Suprapubic skin (tissue), 4 donors: ENCODE measurements at places on chromosomes 2 and 18. TPM values are rescaled to one million over a fixed set of nuclear protein-coding genes. Genes with fewer than 3 reads are reported as not detected.
A peak's percentile ranks its signal among the peaks of the same experiment; 100 is the strongest.

DNA sequence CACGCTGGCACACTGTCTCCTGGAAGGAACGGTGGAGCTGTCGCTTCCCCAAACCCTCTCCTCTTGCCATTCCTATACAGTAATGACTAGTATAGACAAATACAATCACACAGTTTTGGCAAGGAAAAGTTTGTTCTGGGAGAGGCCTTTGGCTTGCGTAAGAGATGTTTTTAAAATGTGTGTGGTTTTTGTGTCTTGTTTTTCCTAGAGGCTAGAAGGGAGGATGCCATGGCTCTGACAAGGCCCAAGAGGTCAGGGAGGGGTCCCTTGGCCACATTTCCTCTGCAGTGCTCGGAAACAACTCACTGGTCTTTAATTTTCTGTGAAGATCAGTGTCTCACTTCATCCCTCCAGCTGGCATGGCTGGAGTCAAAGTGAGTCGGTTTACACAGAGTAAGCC lies 195.9 kb downstream of the SH3RF3 start:
- H3K4me3 ChIP-seq = no peak overlapping the region
- DNase-seq = no peak
- H3K27me3 ChIP-seq = no peaks in the 10 kb centered on the region
- peak overlapping the region; percentile 43 for H3K27ac ChIP-seq

DNA sequence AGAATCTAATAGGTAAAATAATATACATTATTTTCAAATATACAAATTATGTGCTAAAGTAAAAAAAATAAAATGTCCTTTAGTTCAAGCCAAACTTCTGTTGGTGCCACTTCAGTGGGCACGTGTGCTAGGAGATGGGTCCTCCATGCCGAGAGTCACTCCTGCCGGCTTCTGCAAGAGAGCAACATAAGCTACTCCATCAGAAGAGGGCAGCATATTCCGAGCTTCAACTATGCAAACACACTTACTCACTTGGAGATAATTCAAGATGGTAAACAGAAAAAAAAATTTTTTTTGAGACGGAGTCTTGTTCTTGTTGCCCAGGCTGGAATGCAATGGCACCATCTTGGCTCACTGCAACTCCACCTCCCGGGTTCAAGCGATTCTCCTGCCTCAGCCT lies 24.4 kb downstream of the CNOT11 start:
- no peak overlapping the region for H3K4me3 ChIP-seq
- H3K27ac ChIP-seq = no peak overlapping the region
- no peak for DNase-seq
- H3K36me3 ChIP-seq = peaks cover 72% of the 10 kb centered on the region
- H3K4me1 ChIP-seq = no peaks in the 10 kb centered on the region

DNA sequence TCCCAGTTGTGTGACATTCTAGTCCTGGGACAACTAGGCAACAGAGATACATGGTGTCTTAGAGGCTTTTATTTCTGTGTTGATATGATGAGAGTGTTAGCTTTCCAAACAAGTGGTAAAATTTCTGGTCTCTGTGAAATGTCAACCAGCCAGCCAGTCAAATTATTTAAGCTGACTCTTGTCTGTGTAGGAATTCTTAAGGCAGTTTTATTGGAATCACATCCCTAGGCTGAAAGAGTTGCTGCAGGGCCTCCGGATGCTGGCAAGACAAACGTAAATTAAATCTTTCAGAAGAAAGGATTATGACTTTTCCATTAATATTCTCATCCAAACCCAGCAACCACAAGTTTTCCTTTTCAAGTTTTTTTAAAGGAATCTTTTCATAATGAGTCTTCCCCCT lies 44.6 kb downstream of the SERPINB7 start:
- no peaks in the 10 kb centered on the region for H3K36me3 ChIP-seq
- no peak overlapping the region for H3K27ac ChIP-seq
- no peaks in the 10 kb centered on the region for H3K27me3 ChIP-seq

Gene BOK
- total RNA-seq = 32.4 TPM

Gene NDC80
- 1.1 TPM for total RNA-seq

- peaks cover 26% of the 10 kb centered on the region for H3K4me1 ChIP-seq
- DNase-seq = no peak
- no peaks in the 10 kb centered on the region for H3K27me3 ChIP-seq
- peaks cover 3% of the 10 kb centered on the region for H3K36me3 ChIP-seq
Observed at GRCh38 chr2:46569061-46569560, 89.7 kb downstream of the TMEM247 start.

Gene CSRNP3
- 1.3 TPM for total RNA-seq

- no peak overlapping the region for H3K4me3 ChIP-seq
- peaks cover 4% of the 10 kb centered on the region for H3K4me1 ChIP-seq
- H3K36me3 ChIP-seq = no peaks in the 10 kb centered on the region
- no peak overlapping the region for H3K27ac ChIP-seq
Observed at GRCh38 chr18:6929370-6930102, 188.1 kb downstream of the LAMA1 start.

DNA sequence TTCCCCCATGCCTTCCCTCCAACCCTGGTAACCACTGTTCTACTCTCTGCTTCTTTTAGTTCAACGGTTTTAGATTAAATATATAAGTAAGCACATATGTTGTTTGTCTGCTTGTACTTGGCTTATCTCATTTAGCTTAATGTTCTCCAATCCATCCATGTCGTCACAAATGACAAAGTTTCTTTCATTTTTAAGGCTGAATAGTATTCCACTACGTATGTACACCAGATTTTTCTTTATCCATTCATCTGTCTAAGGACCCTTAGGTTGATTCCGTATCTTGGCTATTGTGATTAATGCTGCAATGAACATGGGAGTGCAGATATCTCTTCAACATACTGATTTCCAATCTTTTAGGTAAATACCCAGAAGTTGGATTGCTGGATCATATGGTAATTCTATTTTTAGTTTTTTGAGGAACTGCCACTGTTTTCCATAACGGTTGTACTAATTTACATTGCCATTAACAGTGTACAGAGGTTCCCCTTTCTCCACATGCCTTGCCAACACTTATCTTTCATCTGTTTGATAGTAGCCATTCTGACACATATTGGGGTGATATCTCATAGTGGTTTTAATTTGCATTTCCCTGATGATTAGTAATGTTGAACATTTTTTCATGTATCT lies 8.1 kb downstream of the ASB3 start:
- no peak overlapping the region for H3K27ac ChIP-seq
- no peaks in the 10 kb centered on the region for H3K36me3 ChIP-seq
- H3K4me1 ChIP-seq = peaks cover under 1% of the 10 kb centered on the region

GRCh38 chr2:51018145-51018544 lies 13.8 kb downstream of the NRXN1 start:
- H3K27me3 ChIP-seq = no peaks in the 10 kb centered on the region
- no peak overlapping the region for H3K27ac ChIP-seq
- peaks cover under 1% of the 10 kb centered on the region for H3K4me1 ChIP-seq
- no peaks in the 10 kb centered on the region for H3K36me3 ChIP-seq
- no peak overlapping the region for H3K4me3 ChIP-seq
- DNase-seq = no peak

Gene PRSS56
- total RNA-seq = not detected

Gene DSG4
- total RNA-seq = 3.2 TPM

DNA sequence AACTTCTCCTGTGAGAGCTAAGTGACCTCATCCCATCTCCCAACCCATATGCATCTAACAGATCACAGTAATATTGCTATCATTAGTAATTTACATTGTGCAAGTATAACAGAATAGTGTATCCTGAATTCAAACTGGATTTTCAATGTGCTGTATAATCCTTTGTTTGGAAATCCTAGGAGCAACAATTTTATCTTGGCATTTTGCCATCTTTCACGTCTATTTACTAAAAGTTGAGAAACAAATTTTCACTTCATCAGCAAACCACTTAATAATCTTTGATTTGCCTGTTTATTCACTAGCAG lies 3.8 kb downstream of the HNRNPLL start:
- no peak overlapping the region for H3K4me3 ChIP-seq
- no peak for DNase-seq
- H3K27ac ChIP-seq = peak overlapping the region; percentile 27
- no peaks in the 10 kb centered on the region for H3K36me3 ChIP-seq
- no peaks in the 10 kb centered on the region for H3K27me3 ChIP-seq

DNA sequence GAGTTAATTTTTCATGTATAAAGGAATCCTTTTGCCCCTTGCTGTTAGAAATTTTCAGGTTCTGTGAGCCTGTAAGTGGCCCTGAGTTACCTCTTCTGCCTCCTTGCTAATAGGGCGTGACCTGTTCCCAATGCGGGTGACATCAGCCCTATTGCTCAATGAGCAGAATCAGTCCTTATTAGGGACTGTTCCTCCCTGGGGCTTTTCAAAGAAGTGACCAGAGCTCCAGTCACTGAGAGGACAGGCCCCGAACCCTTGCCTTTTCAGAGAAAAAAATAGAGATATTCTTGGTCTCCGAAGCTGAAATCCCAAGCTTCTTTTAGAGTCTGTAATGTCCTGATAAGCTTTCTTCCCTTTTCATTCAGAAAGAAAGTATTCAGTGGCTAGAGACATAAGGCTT lies 8.2 kb upstream of the APOB start:
- no peaks in the 10 kb centered on the region for H3K36me3 ChIP-seq
- H3K4me3 ChIP-seq = no peak overlapping the region
- no peaks in the 10 kb centered on the region for H3K4me1 ChIP-seq
- H3K27me3 ChIP-seq = no peaks in the 10 kb centered on the region
- no peak for DNase-seq
